Mesendoderm (in vitro differentiated cells): ENCODE measurements at places on chromosomes 13 and 19.

- no peaks in the 10 kb centered on the region for H3K4me1 ChIP-seq
- DNase-seq = no peak
- H3K27me3 ChIP-seq = no peaks in the 10 kb centered on the region
- no peaks in the 10 kb centered on the region for H3K36me3 ChIP-seq
- H3K4me3 ChIP-seq = no peak overlapping the region
- no peak overlapping the region for H3K27ac ChIP-seq
Measured at GRCh38 chr13:89455225-89455624, 1784.1 kb downstream of the SLITRK5 start.

DNA sequence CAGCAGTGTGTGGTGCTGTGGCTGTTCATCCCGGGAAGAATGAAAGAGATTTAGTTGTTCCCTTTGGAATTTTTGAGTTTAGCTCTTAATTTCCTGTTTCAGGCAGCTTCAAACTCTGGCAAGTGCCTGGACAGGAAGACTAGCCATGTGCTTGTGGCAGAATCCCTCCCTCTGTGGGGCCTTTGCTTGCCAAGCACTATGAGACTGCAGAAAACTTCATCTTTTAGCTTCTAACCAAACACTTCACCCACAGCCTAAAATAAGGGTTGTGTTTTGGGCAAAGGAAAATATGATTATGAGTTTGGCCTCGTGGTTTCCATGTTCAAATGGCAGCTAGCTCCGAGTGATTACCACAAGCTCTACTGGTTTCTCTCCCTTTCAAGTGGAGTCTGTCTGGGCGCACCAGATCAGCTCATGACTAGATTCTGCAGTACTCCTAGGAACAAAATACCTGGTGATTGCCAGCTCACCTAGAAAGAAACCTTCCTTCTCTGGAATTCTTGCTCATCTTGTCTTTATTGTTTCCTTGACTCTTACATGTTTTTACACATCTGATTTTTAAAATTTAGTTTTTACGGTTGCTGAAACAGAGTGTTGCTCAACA is 707.5 kb downstream of the SLITRK6 start:
- no peak overlapping the region for H3K27ac ChIP-seq
- H3K36me3 ChIP-seq = no peaks in the 10 kb centered on the region
- DNase-seq = no peak
- H3K4me1 ChIP-seq = no peaks in the 10 kb centered on the region
- H3K4me3 ChIP-seq = no peak overlapping the region
- no peaks in the 10 kb centered on the region for H3K27me3 ChIP-seq

DNA sequence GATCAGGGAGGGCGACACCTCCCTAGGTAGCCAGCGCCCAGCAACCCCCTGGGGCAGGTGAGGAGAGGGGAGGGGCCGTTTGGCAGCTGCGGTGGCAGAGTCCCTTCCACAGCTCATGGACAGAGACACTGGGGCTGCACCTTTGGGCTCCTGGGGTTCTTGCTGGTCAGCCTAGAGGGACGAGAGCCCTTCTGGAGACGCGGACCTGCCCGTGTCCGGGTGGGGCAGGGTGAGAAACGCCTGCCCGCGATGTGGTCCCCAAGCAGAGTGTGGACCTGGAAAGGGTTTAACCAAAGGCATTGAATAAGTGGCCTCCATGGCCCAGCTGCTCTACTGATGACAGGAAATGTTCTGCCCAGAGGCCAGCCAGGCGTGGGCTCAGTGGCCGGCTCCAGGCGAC is 38.3 kb downstream of the ADPRHL1 start:
- H3K4me3 ChIP-seq = no peak overlapping the region
- no peaks in the 10 kb centered on the region for H3K4me1 ChIP-seq
- H3K27me3 ChIP-seq = no peaks in the 10 kb centered on the region
- H3K36me3 ChIP-seq = no peaks in the 10 kb centered on the region
- H3K27ac ChIP-seq = no peak overlapping the region

GRCh38 chr13:99053636-99054233 is 75.9 kb upstream of the DOCK9 start:
- H3K27me3 ChIP-seq = no peaks in the 10 kb centered on the region
- H3K4me3 ChIP-seq = no peak overlapping the region
- no peak for DNase-seq
- H3K4me1 ChIP-seq = no peaks in the 10 kb centered on the region
- no peaks in the 10 kb centered on the region for H3K36me3 ChIP-seq
- no peak overlapping the region for H3K27ac ChIP-seq

DNA sequence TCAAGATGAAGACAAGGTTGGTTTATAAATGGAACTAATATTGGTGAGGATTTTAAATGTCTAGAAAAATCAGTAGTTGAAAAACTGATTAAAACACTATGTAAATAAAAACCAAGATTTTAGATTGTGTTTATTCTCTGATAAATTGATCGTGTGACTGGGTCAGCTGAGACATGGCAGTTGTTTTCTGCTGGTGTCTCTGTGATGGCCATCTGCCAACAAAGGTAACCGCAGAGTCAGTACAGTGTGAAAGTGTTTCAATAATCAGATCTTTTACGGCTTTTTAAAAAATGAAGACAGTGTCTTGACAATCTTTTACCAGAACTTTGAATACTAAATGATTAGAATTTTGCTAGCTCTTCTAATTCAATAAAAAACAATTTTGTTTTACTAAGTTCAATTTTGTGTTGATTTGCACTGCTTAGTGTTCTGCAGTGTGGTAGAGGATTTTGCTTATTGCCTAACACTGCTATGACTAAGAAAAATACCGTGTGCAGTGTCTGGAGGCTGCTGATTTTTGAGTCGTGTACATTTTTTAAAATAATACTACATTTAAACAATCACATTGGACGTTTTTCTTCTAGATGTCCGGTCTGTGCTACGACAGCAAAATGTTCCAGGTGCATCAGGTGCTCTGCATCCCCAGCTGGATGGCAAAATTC is 32.7 kb upstream of the GPR183 start:
- H3K36me3 ChIP-seq = no peaks in the 10 kb centered on the region
- H3K4me1 ChIP-seq = no peaks in the 10 kb centered on the region
- no peak for DNase-seq

GRCh38 chr19:2714531-2715269 is 6.5 kb downstream of the DIRAS1 start:
- no peak for DNase-seq
- H3K4me1 ChIP-seq = no peaks in the 10 kb centered on the region
- H3K27me3 ChIP-seq = no peaks in the 10 kb centered on the region
- no peak overlapping the region for H3K27ac ChIP-seq

- H3K4me1 ChIP-seq = peaks cover 7% of the 10 kb centered on the region
- H3K4me3 ChIP-seq = peak overlapping the region; percentile 38
- H3K36me3 ChIP-seq = no peaks in the 10 kb centered on the region
- no peaks in the 10 kb centered on the region for H3K27me3 ChIP-seq
Measured at GRCh38 chr19:13843104-13843921, 33.6 kb upstream of the NANOS3 start.

GRCh38 chr13:77136902-77137420 is 110.0 kb upstream of the FBXL3 start:
- H3K27me3 ChIP-seq = no peaks in the 10 kb centered on the region
- H3K4me3 ChIP-seq = no peak overlapping the region
